GM12892 (cell line): ENCODE measurements at places on chromosomes 16 and 17.

- DNase-seq: no peak
Observed at GRCh38 chr16:83338138-83338537, 469.6 kb upstream of the HSBP1 start.

- DNase-seq: no peak
Observed at GRCh38 chr17:6706996-6707395, 6.2 kb downstream of the SLC13A5 start.

- DNase-seq: no peak
Observed at GRCh38 chr16:2798723-2799204, 494 bp downstream of the PRSS41 start.

- no peak for DNase-seq
Observed at GRCh38 chr17:42403150-42403549, 14.9 kb upstream of the STAT3 start.

GRCh38 chr17:8649157-8650118 is 18.9 kb upstream of the MYH10 start:
- DNase-seq: no peak

GRCh38 chr17:73304971-73305812 is 6.6 kb downstream of the CDC42EP4 start:
- no peak for DNase-seq
